ENCODE measurements at places on chromosomes 5 and 9.

DNA sequence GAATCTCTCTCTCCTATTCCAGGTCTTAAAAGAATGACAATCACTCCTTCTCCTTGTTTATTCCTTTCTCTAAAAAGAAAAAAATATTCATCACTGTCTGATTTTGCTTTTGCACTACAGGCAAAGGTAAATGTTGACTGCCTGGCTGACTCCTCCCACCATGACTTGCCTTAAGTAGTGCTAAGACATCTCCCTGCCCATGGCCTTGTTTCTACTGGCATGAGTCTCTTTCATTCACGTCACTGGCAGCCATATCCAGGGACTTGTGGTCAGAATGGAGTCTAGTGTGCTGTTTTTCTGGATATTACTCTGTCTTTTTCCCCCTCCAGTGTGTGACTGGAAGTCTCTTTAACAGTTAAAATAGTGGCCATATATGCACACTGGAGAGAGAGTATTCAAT is 522.9 kb upstream of the DAB2 start:
- DNase-seq = no peak

GRCh38 chr5:154949781-154950180 is 8.9 kb downstream of the MRPL22 start:
- no peak for DNase-seq

DNA sequence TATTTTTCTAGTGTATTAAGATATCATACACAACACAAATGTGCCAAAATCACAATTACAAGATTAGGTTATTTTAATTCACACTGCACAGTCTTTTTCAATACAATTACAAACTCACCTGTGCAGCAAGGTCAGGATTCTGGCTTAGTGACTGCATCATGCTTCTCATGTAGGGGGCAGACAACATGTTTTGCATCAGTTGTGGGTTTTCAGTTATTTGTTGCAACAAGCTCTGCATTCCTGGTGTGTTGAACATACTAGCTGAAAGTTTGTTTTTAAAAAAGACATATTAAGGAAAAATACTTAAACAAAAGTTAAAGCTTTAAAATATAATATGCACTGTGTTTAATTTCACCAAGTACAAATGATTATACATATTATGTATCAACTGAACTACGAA is 38.7 kb downstream of the UBQLN1 start:
- no peak for DNase-seq

DNA sequence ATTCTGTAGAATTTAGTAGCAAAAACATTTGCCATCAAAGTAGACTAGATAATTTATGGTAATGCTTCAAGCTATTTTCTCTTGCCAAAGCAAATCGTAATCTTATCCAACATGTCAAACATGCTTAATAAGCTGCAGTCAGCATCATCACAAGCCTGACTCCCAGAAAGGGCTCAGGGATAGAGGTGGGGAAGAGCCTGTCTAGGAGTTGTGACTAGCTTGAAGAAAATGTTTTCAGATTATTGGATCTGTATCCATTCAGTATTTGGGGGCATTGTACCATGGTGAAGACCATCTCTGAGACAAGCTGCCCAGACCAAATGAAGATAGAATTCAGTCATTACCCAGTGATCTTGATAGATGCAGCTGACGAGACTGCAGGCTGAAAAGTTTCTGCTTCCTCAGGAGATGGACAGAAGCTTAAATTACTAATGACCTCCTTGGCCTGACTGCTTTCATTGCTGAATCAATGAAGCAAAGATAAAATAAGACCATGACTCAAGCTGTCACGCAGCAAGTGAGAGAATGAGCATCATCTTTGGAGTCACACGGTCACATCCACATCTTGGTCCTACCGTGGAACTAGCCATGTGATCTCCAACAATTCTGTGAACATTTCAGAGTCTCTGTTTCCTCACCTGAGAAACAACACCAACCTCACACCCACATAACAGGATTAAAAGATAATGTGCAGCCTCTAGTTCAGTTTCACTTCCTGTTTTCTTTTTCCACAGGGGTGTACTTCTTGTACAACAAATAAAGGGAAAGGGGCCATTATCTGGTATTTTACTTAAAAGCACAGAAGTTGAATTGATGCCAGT is 9.4 kb downstream of the ERAP2 start:
- peak; percentile 39 for DNase-seq

- DNase-seq = no peak
These were observed 8.6 kb downstream of the SUSD1 start for GRCh38 chr9:112166176-112167140.

DNA sequence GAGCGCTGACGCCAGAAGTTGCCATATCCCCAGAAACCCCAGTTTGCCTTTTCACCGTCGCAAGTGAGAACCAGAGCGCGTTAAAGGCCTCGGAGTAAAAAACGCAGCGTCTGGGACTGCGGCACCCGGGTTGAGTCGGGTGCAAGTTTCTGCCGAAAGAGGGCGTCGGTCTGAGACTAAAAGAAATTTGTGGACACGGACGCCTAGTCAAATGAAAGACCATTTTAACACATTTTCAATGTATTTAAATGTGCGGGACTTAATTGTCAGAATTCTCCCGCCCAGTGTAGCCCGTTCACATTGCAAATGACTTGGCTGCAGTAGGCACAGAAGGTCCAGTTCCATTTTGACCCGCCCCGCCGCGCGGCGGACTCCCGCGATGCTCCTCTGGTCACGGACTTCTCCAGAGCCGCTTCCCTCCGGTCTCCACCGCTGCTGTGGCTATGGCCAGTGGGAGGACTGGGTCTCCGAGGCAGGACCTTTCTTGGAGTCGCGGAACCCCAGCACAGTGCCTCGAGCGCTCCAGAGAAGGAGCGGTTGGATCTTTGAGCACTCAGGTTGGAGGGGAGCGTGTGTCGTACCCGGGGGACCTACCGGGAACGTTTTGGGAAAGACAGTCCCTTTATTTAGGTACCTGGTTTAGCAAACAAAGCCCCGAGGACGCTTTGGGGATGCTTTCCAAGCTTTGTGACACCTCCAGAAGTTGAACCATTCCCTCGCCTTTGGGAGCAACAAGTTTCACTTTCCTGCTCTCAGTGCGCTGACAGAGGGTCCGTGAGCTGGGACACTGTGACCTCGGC is 1.2 kb upstream of the NPR3 start:
- peak; percentile 14 for DNase-seq

GRCh38 chr9:134928436-134929192 is 10.9 kb upstream of the FCN1 start:
- no peak for DNase-seq

GRCh38 chr9:27369591-27369990 is 72.6 kb upstream of the EQTN start:
- peak; percentile 54 for DNase-seq

GRCh38 chr9:547314-547713 is 294.2 kb upstream of the DMRT1 start:
- no peak for DNase-seq
